ENCODE measurements at places on chromosomes 11 and 22.

DNA sequence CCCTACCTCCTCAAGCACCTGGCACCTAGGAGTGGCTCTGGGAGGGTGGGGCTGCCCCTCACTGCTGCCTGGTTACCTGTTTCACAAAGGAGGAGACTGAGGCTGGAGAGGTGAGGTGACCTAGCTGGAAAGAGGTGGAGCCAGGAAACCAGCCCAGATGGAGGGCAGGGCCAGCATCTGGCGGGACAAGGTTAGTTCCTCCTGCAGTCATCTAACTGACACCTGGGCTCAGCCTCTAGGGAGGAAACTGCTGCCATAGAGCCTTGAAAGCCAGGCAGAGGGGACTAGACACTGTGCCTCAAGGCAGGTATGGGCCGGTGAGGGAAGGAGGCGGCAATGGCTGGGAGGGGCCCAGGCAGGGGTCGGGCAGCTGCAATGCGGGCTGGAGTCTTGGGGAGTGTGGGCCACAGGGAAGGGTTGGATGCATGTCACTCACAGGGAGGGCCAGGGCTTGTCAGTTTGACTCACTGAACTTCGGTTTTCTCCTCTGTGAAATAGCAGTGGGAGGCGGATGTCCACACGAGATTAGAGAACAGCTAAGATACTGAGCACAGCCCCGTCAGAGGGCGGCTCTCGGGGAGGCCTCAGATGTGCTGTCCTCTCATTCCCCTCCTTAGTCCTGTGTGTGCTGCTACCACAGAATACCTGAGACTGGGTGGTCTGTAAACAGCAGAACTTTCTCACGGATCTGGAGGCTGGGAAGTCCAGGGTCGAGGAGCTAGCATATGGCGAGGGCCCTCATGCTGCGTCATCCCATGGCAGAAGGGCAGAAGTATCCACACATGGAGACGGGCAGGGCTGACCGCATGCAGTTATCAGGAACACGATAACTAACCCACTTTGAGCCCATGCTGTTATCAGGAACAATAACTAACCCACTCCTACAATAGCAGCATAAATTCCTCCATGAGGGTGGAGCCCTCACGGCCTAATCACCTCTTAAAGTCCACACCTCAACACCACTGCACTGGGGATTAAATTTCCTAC lies 16.1 kb downstream of the MGAT3 start:
- DNase-seq, result no peak

DNA sequence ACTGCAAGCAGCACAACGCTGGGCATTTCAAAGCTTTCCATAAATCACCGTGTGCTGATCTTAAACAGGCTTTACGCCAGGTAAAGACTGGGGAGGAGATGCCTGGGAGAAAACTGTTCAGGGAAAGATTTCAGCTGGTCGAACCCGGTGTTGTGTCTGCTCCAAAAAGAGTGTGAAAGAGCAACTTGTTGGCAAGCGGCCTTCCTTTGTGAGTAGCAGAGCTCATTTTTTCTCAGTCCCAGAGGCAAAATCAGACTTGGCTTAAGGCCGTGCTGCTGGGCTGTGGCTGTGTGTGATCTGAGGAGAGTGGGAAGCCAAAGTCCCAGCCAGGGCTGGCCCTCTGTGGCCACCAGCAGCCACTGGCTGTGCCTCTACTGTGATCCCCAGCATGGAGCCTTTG lies 75.7 kb upstream of the E2F8 start:
- no peak for DNase-seq

GRCh38 chr11:70415191-70415590 lies 16.9 kb downstream of the CTTN start:
- no peak for DNase-seq

DNA sequence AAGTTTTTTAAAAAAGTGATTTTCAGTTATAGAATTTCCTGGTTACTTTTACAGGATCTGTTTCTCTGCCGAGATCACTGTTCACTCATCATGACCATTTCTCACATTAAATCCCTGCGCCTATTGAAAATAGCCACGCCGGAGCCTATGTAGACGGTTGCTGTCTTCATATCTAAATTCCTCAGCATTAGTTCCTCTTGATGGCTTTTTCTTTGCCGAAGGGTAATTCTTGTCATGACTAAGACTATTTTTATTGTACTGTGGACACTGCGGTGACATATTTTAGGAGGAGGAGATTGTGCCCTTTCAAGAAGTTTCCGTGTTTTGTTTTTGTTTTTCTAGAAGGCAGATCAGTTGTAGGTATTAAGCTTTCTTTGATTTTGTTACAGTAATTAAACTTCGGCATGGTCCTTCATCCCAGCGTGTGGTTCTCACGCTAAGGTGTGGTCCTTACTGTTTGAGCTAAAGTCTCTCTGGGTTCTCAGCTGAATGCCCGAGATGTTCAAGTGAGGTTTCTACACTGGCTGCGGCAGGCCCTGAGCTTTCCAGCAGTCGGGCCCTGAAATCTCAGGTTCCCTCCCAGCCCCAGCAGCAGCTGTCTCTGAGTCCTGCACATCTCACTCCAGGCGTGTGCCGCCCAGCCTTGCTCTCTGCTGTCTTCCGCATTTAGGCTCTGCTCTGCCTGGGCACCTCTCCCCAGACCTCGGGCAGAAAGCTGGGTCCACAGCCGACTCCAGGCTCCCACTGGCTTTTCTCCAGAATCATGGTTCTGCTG lies 1110.5 kb downstream of the TBC1D22A start:
- DNase-seq, result no peak

GRCh38 chr11:67705264-67705663 lies 30.8 kb upstream of the ALDH3B2 start:
- DNase-seq, result no peak

DNA sequence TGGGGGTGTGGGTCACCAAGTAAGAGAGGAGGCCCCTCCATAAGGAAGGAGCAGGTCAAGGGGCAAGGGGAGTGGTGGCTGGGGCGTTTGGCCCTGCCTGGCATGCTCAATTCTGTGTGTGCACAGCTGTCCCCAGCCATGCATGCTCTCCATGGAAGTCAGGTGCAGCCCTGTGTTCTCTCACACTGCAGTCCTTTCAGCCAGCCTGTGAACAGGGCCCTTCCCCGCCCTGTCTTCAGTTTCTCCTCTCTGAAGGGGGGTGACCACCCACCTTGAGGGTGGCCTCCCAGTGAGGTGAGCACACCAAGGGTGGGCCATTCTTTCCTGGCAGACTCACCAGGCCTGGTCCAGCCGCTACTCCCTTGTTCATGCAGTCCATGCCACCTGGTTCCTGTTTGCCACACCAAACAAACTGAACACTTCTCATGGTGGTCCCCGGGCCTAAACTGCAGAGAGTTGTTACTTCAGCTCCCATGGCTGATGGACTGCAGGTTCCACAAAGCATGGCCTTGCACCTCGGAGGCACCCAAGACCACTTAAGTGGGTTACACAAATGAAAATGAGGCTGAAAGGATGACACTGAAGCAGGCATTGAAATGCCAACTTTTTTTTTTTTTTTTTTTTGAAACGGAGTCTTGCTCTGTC lies 1.7 kb upstream of the CHCHD10 start:
- no peak for DNase-seq

GRCh38 chr22:24391836-24392217 lies 35.6 kb upstream of the ADORA2A start:
- DNase-seq, result no peak

- DNase-seq, result no peak
Measured at GRCh38 chr22:25483931-25484330, 80.5 kb upstream of the GRK3 start.

- DNase-seq, result no peak
Measured at GRCh38 chr22:49869086-49869830, 15.6 kb downstream of the ZBED4 start.
